Activated naive CD8-positive, alpha-beta T cell treated with anti-CD3 and anti-CD28 coated beads for 36 hours (primary cell): ENCODE measurements at places on chromosomes 16 and 17.
A peak's percentile ranks its signal among the peaks of the same experiment; 100 is the strongest.

GRCh38 chr16:69626256-69626655, 60.5 kb downstream of the NFAT5 start:
- no peak for DNase-seq

- DNase-seq, result no peak
Observed at GRCh38 chr16:83989300-83989699, 21.3 kb downstream of the NECAB2 start.

DNA sequence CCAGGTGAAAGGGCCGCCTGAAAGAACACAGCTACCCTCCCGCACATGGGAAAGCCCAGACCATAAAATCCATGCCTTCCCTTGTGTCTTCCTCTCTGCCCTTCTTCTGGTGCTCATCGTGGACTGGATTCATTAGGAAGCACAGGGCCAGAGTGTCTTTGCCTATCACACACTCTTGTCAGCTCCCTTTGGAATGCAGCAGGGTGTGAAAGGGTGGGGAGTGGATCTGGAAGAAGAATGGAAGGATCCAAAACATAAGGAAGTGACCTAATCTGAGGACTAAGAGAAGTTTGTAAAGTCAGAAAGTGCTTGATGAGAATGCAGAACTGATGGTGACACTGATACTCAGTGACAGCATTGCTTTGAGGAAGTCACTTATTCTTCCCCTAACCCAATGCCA, 1147.3 kb upstream of the GOT2 start:
- no peak for DNase-seq

DNA sequence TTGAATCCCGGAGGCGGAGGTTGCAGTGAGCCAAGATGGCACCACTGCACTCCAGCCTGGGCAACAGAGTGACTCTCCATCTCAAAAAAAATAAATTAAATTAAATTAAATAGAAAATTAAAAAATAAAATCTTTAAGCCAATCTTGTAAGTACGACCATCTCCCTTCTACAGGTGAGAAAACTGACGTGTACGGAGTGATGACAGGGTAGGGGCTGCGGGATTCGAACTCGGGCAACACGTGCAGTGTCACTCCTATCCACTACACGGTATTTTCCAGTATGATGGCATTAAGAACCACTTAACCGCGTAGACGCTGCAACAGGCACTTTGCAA, 762 bp downstream of the WDR59 start:
- DNase-seq, result no peak

GRCh38 chr17:64343833-64344637, 46.6 kb downstream of the PECAM1 start:
- DNase-seq, result no peak

- no peak for DNase-seq
Observed at GRCh38 chr16:51433599-51433998, 282.5 kb upstream of the SALL1 start.

DNA sequence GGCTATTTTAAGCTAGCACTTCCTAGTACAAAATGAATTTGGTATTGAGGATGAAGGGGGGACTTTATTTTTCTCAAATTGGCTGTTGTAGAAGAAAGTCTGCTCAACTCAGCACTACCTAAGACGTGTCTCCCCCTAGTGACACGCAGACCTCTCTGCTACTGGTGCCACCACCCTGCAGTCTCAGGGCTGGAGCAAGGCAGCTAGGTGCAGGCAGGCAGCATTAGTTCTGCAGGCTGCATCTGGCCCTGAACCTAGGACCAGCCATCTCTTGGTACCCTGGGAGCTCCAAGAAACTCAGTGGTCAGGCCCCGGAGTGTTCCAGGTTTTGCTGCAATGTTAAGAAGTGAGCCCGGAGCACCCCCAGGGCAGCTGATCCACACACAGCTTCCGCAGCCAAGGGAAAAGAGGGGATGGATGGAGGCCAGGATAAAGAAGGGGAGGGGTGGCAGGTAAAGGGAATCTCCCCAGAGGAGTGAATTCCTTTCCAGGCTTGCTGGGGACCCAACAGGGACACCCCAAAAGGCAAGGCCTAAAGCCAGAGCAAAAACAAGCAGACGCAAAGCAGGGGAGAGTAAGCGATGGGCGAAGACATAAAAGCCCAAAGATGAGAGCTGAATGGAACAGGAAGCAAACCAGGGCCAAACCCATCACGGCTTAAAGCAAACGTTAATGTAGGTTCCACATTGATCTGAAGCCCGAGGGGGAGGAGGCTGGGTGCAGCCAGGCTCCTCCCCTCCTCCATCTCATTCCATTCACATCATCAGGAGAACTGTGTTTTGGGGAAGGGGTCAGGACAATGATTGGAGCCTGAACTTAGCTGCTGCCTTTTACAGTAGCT, 200.5 kb downstream of the ZFHX3 start:
- peak; percentile 13 for DNase-seq

DNA sequence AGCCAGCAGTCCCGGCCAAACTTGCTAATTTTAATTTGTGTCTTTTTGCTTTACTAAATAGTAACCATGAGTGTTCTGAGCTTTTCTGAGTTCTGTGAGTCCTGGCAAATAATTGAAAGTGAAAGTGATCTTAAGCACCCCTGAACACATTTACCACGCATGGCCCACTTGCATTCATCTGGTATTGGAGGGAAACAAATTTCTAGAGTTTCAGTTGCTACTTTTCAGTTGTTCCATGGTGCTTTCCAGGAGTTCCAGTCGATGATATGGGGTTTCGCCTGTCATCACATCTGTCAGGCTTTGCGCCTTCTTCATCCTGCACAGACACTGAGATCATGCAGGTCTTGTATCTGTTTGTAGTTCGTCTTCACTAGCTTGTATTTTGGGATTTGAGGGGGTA, 44.1 kb downstream of the CRLF3 start:
- DNase-seq, result peak; percentile 56

DNA sequence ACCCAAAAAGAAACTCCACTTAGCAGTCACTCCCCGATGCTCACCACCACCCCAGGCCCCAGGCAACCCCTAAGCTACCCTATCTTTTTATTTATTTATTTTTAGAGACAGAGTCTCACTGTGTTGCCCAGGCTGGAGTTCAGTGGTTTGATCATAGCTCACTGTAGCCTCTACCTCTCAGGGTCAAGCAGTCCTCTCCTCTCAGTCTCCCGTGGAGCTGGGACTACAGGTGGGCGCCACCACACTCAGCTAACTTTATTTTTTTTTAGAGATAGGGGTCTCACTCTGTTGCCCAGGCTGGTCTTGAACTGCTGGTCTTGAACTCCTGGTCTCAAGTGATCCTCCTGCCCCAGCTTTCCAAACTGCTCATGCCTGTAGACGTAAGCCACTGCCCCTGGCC, 14.7 kb upstream of the GLIS2 start:
- DNase-seq, result no peak

DNA sequence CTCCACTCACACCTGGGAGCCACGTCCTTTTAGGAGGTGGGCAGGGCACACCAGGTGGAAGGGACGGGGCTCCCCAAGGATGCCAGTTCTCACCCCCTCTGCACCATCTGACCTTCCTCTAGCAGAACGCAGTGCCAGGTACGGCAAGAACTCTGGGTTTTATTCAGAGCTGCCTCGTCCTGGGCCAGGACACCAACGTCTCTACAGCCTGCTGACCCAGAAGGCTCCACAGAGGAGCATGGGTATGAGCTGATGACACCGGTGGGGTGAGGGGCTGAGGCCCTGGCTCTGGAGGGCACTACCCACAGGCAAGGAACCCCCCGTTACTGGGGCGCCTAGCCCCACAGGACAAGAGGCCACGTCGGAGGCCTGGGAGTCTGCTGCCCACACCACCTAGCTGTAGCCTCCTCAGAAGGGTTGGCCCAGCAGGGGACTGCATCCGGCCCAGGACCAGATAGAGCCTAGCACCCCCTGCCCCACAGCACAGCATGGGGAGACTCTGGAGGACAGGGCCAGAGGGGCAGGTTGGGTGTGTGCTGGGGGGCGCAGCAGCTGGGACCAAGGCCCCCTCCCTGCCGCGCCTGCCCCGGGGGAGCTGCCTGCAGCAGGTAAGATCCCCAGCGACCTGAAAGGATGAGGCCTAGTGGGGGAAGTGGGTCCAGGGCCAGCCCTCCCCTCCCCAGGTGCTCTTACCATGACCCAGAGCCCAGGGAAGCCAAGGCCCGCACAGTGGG, 13.9 kb downstream of the BCAR1 start:
- no peak for DNase-seq

GRCh38 chr17:60819447-60820130, 141.9 kb downstream of the BCAS3 start:
- no peak for DNase-seq

GRCh38 chr16:64150193-64150592, 971.7 kb downstream of the CDH11 start:
- DNase-seq, result no peak

- peak; percentile 38 for DNase-seq
Observed at GRCh38 chr16:4372001-4372577, 441 bp downstream of the VASN start.

DNA sequence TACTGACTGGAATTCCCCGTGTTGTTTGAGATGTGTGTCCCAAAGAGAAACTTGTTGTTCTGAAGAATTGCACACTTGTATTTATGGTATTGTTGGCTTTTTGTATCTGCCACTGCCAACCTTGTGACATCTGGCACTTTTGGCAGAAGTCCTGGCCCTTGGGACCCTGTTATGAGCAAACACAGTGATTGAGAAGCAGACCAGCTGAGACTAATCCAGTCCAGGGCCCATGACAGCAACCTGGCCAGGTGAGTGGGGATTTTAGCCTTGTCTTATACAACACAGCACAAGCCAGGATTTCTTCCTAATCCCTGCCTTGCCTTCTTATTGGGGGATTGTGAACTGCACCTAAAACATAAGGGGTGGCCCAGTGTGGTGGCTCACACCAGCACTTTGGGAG, 80.0 kb downstream of the NTN1 start:
- DNase-seq, result no peak

GRCh38 chr17:48100591-48101011, 677 bp downstream of the CBX1 start:
- no peak for DNase-seq

- no peak for DNase-seq
Observed at GRCh38 chr16:13312063-13312462, 410.7 kb downstream of the SHISA9 start.

DNA sequence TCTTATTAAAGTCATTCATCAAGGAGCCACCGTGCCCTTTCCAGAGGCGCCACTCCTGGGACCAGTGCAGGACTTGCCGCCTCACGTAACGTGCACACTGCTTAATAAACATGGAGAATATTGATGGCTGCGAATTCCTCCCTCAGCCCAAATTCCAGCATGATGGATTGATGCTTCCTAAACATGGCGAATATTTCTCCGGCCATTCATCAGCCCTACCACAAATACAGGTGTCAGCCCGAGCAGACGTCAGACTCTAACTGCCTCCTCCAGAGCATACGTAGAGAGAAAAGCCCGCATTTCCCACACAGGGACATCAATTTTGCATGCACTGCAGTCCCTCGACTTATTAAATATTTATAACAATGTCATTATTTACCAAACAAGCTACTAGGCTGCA, 97.0 kb downstream of the USP31 start:
- no peak for DNase-seq

DNA sequence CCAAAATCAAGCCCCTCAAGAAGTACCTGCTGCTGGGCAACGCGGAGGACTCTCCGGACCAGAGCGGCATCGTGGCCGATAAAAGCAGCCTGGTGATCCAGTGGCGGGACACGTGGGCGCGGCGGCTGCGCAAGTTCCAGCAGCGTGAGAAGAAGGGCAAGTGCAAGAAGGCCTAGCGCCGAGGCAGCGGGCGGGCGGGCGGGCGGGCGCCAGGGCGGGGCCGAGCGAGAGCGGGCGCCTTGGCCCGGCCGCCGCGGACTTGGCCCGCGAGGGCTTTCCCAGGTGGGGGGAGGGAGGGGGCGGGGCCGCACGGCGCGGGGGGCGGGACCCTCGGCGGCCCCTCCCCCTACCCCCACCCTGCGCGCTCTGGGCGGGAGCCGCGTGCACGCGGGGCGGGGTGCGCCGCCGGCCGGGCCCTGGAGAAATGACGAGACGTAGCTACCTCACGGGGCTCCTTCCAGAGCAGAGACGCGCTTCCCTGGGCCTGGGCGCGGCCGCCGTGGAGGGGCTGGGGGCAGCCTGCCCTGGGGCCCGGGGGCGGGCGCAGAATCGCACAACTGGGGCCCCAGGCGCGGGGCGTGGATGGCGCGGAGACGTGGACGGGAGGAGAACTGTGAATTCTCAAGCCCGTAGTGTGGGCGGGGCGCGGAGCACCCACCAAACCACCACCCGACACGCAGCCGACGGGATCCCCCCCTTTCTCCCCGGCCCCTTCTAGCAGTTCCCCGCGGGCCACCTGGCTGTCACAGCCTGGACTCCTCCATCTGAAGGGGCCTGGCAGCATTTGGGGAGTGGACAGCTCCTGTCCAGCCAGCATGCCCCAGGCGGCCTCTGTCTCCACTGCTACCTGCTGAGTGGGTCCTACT, 218.7 kb downstream of the NTN1 start:
- DNase-seq, result peak; percentile 74

- DNase-seq, result no peak
Observed at GRCh38 chr16:65837464-65837863, 529.0 kb upstream of the CDH5 start.

- no peak for DNase-seq
Observed at GRCh38 chr16:68884401-68884800, 41.1 kb downstream of the TANGO6 start.

- no peak for DNase-seq
Observed at GRCh38 chr16:19968891-19969683, 84.4 kb upstream of the GPRC5B start.

DNA sequence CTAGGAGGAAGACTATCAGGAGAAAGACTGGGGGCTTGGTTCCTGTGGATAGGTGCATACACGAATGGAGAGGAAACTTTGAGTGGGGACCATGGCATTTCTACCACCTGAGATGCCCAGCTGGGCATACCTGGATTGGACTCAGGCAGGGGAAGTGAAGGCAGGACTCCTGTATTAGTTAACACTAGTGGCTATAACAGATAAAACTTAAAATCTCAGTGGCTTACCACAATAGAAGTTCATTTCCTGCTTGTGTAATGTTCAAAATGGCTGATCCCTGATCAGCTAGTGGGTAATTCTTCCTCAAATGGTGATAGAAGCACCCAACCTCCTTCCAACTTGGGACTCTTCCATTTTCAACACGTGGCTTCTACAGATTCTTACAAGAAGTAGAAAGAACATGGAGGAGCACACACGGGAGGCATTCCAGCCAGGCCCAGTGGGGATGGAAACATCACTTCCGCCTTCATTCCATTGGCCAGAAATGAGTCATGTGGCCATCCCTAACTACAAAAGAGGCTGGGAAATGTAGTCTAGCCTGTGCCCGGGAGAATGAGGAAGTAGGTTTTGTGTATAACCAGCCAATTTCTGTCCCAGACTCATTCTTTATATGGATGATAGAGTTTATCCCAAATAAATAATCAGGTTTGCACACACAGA, 112.1 kb downstream of the UTP18 start:
- peak; percentile 6 for DNase-seq
